ENCODE measurements at places on chromosomes 7 and 10.

- DNase-seq: no peak
These were observed 401.3 kb downstream of the DNAJB6 start for GRCh38 chr7:157738066-157738460.

DNA sequence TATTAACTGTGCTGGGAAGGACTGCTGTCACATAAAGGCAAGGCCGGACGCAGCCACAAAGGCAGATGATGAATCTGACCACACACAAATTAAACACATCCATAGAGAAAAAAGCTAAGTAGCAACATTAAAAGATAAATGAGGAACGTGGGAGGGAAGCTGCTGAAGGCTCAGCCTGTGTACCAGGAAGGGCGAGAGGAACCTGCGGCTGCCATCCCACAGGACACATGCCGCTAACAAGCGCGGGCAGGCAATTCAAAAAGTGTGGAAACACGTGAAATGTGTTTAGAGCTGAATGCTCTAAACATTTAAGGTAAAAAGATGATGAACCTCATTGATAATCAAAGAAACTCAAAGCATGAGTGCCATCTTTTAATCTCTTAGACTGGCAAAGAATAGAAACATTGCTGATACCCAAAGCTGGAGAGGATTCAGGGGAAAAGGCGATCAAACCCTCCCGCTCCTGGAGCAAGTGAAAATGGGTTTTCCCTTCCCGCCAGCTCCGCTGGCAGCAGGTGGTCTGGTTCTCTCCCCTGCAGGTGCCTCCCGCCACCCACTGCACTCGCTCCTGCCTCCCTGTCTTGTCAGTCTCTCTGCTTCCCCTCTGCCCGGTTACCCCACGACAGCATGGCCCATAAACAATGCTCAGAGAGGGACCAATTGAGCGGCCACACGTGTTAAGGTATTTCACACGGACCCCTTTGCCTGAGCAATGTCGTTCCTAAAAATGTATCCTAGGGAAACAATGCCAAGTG lies 4.2 kb downstream of the STK32C start:
- DNase-seq: no peak

- no peak for DNase-seq
These were observed 730.0 kb upstream of the IGFBP3 start for GRCh38 chr7:46651070-46651469.

DNA sequence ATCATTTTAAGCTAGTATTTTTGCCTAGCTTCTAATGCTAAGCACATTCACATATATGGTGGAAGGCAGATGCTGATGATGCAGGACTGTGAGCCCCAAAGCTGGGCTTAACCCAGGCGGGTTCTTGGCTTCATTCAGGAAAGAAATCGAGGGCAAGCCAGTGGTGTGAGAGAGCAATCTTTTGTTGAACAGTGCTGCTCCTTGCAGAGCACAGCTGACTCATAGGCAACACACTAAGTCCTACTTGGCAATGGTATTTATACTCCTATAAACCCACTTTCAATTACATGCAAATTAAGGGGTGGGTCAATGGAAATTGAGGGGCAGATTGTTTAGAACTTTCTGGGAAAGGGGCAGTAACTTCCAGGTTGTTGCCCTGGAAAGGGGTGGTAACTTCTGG lies 42.0 kb upstream of the CELF2 start:
- no peak for DNase-seq

GRCh38 chr7:7183061-7183837 lies 905 bp downstream of the C1GALT1 start:
- DNase-seq: no peak

- DNase-seq: no peak
These were observed 35.9 kb upstream of the PDCD4 start for GRCh38 chr10:110835841-110836240.

DNA sequence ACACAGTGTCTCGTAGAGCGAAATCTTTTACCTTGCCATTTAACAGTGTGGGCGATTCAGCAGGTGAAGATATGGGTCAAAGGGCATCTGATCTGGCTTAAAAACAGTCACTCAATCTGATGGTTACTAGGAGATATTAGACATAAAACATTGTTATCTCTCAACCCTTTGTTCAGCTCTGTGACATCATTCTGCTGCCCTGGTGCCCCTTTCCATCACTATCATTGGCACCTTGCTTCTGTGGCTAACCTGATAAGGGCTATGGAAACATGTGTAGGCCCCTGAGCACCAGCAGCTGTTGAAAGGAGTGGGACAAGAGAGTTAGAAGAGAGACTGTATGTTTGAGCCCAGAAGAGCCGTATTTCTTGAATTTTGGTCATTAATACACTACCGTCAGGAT lies 650.3 kb downstream of the PHTF2 start:
- DNase-seq: no peak

Data from NCI-H187 treated with DMSO at 0.1 percent for 48 hours (cell line).